ENCODE measurements at places on chromosomes 6 and 20.

GRCh38 chr6:144104898-144105487, 9.6 kb upstream of the SF3B5 start:
- DNase-seq, result peak; percentile 59

- DNase-seq, result no peak
These were observed 447.8 kb downstream of the FRK start for GRCh38 chr6:115612796-115613479.

- no peak for DNase-seq
These were observed 32.5 kb upstream of the FOXC1 start for GRCh38 chr6:1577146-1577680.

- no peak for DNase-seq
These were observed 54.6 kb downstream of the STAU1 start for GRCh38 chr20:49133571-49133970.

- no peak for DNase-seq
These were observed 330.8 kb downstream of the PRL start for GRCh38 chr6:21965953-21966539.

DNA sequence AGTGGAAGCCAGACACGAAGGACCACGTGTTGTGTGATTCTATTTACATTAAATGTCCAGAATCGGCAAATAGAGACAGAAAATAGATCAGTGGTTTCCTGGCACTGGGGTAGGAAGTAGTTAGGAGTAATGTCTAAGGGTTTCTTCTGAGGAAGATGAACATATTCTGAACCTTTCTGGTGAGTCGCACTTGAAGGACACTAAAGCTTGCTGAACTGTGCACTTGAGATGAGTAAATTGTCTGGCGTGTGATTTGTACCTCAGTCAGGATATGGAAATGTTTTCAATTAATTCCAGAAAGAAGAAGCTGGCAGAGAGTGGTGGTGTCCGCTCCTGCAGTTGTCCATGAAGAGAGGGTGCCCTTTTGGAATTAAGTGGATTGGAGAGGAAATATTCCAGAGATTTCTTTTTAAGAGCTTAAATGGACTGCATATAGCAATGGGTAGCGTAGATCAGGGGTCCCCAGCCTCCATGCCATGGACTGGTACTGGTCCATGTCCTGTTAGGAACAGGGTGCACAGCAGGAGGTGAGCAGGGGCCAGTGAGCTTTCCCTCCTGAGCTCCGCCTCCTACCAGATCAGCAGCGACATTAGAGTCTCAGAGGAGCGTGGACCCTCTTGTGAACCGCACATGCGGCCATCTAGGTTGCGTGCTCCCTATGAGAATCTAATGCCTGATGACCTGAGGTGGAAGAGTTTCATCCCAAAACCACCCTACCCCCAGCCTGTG, 12.4 kb upstream of the KIF25 start:
- DNase-seq, result no peak

- DNase-seq, result no peak
These were observed 45.1 kb downstream of the LHFPL5 start for GRCh38 chr6:35850208-35850607.

DNA sequence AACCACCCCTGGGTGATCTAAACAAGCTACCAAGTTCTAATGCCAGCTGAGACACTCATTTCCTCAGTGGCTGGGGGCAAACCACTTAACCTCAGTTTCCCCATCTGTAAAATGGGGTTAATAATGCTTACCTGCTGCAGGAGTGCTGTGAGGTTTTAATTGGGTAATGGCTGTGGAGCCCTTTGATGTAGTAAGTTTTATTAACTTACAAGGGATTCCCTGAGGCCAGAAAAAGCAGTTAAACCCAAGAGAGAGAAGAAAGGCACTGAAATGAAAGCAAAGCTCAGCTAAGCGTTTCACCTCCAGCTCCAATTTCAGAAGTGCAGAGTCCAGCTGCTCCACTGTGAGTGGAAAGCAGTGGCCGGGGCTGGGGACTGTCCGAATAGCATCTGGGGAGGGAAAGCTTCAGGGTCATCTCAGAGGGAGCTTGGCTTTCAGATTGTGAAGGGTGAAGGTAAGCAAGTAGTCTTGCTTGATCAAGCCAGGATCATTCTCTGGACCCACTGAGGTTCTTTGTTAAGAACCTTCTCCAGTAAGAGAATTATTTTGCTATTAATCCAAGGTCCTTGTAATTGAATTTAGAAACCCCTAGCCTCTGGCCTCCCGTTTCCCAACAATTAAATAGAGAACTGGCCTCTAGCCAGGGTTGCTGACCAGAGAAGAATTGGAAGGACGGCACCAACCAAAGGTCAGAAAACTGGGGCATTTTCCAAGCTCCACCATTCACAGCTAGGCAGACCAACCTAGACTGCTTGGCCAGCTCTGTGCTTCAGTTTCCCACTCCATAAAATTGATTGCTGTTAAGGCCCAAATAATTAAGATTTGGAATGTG, 20.9 kb upstream of the TCP11 start:
- no peak for DNase-seq

GRCh38 chr20:37323985-37324384, 22.0 kb upstream of the SRC start:
- DNase-seq, result peak; percentile 80

DNA sequence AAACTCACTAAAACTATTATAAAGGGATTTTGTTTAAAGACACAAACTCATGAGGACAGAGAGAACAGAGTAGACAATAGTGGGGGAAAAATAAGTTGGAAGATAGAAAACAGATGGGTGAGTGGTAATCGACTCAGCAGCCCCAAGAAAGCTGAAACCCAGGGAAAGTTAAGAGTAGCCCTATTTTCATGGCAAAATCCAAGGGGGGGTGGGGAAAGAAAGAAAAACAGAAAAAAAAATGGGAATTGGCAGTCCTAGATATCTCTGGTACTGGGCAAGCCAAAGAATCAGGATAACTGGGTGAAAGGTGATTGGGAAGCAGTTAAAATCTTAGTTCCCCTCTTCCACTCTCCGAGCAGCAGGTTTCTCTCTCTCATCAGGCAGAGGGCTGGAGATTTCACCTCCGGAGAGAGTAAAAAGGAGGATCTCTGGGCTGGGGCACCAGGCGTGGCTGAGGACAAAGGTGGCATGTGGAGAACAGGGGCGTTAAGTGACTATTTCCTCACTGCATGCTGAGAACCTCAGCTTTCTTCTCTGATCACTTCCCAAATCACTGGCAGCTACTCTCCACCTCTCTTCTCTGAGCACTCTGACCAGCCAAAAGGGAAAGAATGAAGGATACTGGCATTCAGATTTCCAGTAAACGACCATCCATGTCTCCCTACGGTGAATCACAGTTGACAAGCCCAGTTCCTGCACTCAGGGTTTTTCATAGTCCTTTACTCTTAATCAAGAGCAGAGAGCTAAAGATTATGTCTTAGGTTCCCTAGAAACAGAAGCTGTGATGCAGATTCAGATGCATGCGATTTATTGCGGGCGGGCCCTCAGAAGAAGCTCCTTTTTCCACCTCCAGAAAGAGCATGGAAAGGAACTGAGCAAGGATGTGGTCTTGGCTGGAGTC, 7.3 kb upstream of the RNF24 start:
- no peak for DNase-seq

GRCh38 chr20:44135012-44135412, 52.0 kb downstream of the JPH2 start:
- no peak for DNase-seq

DNA sequence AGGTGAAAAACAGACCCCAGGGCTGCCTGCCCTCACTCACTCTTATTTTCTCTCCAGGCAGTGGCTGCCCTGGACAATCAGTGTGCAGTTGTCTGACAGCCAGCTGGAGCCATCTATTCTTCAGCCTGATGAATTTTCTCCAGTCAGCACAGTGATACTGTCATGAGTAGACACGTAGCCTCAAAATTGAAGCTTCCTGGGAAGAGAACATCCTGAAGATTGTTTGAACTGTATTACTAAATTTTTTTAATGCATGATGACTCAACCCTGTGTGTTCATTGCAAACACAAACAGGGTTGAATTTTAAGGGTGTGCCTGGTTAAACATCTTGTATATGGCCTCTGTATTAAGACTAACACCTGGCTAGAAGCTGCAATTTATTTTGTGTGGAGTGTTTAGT, 49.8 kb upstream of the STXBP5 start:
- DNase-seq, result peak; percentile 41

DNA sequence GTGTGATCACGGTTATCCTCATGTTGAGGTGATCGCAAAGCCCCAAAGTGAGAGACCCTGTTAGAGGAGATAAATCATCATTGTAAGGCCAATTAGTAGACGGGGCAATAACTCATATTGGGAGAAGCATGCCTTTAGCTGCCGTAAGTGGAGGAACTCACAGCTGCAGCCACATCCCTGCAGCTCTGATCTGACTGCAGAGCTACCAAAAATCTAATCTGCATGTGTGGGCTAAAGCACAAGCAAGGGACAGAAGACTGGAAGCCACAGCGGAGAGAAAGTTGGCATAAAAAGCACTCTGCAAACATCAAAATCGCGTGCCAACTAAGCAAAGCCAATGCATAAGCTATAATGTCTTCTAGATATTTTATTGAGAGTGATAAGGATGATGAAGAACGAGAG, 79.8 kb downstream of the TBC1D7 start:
- no peak for DNase-seq

- DNase-seq, result no peak
These were observed 6.1 kb upstream of the NANP start for GRCh38 chr20:25629816-25630499.

- no peak for DNase-seq
These were observed 4.8 kb upstream of the FOXP4 start for GRCh38 chr6:41541364-41541763.

- DNase-seq, result no peak
These were observed 64.8 kb downstream of the FYN start for GRCh38 chr6:111808493-111808892.

DNA sequence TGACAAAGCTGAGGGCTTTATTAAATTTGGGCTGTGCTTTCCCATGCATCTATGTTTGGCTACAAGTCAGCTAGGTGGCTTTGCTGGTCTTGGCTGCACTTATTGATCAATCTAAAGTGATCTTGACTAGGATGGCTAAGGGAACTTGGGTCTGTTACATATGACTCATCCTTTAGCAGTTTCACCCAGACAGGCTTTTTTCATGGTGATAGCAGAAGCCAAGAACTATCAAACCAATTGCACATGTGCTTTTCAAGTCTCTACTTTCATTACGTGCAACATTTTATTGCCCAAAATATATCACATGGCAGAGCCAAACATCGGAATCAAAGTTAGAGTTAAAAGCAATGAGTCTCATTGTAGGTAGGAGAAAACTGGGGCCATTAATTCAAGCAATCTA, 626.3 kb downstream of the TENT5A start:
- peak; percentile 16 for DNase-seq

DNA sequence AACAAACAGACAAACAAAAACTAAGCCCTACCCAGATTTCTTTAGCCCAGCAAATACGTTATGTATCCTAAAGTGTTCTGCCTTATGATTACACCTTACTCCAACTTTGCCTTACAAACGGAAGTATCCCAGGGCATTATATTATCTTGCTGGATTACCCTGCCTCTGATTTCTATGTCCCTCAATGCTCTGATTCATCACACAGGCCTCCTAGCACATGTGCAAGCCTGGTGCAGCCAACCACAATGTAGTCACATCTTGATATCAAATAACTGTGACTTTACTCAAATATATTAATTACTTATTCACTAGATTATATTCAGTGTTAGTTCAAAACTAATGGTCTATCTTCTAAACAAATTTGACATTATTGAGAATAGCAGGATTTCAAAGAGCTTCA, 598.6 kb downstream of the TBC1D32 start:
- no peak for DNase-seq

- no peak for DNase-seq
These were observed at the start of gene TMEM74B for GRCh38 chr20:1184638-1185315. Gene TMEM74B (minus strand): TSS chr20:1184981. CDS start chr20:1183801, 1,180 bp downstream.

DNA sequence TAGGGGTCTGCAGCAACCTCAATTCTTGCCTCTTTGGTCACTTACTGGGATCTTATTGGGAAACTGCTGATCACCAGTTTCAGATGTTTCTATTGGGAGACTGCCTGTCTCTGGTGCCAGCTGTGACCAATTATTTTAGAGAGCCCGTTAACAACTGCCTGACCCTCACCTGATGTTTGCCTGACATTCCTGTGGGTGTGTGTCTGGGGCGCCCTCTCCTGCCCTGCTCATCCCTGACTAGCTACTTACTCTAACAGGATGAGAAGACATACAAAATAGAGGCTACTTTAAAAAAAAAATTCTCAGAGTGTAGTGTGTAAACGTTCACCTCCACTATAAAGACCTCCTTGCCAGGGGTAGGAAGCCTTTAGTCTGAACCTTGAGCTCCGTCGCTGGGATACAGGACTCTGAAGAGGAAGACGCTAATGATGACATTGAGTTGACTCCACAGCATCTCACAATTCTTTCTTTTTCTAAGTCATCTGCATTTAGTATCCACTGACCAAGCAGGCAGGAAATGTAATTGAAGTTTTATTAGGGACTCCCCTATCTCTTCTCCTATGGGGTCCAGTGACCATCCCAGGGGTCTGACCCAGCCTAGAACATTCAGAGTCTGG, 54.6 kb upstream of the DDR1 start:
- no peak for DNase-seq

- DNase-seq, result no peak
These were observed 809 bp upstream of the NOL7 start for GRCh38 chr6:13614126-13614925.

GRCh38 chr20:13382786-13383185, 161.7 kb downstream of the ISM1 start:
- no peak for DNase-seq

GRCh38 chr6:39707962-39708683, 17.1 kb downstream of the KIF6 start:
- peak; percentile 4 for DNase-seq

DNA sequence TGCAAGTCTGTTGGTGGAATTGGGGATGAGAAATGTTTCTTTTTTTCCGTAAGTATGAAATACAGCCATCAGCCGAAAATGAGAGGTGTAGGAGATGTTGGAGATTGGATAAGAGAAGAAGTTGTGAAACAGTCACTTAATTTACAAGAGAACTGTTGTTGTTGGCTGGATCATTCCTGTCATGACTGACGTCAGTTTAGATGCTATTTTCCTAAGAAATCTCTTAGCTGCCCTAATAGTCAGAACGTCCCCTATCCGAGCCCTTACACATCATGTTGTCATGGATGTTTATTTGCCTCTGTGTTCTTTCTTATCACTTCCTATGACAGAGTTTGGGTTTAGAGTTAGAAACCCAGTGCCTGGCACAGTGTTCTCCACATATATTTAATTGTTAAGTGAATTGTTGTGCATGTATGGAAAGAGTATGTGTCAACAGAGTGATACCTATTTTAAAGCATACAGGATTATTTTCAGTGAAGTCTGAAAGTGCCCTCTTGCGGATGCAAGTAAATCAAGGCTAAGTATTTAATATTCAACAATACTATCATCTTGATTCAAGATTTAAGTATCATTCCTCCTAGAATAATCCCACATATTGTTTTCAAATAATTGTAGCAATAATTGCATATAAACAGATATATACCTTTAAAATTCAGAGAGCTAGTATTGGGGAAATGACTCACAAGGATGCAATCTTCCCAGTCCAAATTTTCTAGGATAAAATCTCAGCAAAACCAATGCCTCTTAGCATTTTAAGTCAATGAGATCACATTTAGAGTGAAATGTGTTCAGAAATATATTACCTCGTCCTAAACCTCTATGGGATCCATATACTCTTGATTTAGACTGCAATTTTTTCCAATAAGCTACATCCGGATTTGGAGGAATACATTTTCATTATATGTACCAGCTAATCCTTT, 309.9 kb upstream of the NOX3 start:
- DNase-seq, result no peak

- DNase-seq, result no peak
These were observed 135.1 kb downstream of the FAM83B start for GRCh38 chr6:54981647-54982046.

GRCh38 chr6:25035174-25035511, 99.4 kb upstream of the RIPOR2 start:
- DNase-seq, result no peak
